Activated T-helper 2 cell treated with anti-CD3 and anti-CD28 coated beads, Interferon-gamma antibody, Interleukin-2, Interleukin-4, amounts not matched to agents 10 μg/mL and 5 μg/mL and 100 μg/mL, durations not matched to agents 14 hours and 24 hours and 36 hours (primary cell): ENCODE measurements at places on chromosomes 16 and 17.

DNA sequence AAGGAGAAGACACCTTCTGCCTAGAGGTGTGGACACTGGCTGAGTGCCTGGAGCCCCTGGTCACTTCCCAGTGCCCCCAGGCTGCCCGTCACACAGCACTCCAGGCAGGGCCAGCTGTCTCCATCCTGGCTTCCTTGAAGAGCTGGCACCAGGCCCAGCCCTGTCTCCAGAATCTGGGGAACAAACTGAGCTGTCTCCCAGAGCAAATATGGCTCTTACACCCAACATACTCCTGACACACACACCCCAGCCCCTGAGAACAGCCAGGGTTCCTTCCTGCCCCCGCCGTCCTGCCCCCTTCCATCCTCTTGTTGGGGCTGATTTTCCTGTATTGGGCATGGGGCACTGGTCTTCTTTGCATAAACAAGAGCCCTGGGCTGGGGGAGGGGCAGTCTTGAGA, 9.1 kb downstream of the NHERF1 start:
- H3K27ac ChIP-seq = peak overlapping the region; percentile 17
- peaks cover 55% of the 10 kb centered on the region for H3K4me1 ChIP-seq
- H3K36me3 ChIP-seq = peaks cover 16% of the 10 kb centered on the region
- H3K27me3 ChIP-seq = no peaks in the 10 kb centered on the region
- H3K4me3 ChIP-seq = no peak overlapping the region

DNA sequence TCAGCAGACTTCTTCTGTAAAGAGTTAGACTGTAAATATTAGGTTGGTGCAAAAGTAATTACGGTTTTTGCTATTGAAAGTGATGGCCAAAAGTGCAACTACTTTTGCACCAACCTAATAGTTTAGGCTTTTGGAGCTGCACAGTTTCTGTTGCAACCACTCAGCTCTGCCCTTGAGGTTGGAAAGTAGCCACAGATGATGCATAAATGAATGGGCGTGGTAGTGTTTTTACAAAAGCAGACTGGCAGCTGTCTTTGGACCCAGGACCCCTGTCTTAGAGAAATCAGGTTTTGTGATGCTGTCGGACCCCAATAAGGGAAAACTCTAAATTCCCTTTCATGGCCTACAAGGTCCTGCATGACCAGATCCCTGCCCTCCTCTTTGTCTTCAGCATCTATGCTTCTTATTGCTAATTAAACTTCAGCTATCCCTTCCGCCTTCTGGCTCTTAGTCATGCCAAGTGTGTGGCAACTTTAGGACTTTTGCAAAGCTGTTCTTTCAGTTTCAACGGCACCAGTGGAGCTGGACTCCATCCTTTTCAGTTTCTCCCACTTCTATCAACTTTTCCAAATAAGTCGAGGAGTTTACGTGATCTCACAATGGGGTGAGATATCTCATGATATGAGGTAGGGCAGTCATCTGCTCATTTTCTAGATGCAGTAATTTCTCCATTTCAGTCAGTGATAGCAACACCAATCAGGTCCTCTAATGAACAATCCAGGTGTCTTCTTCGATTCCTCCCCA, 232.3 kb downstream of the XYLT1 start:
- H3K36me3 ChIP-seq = peaks cover 23% of the 10 kb centered on the region
- H3K4me3 ChIP-seq = no peak overlapping the region
- H3K27ac ChIP-seq = peak overlapping the region; percentile 28

DNA sequence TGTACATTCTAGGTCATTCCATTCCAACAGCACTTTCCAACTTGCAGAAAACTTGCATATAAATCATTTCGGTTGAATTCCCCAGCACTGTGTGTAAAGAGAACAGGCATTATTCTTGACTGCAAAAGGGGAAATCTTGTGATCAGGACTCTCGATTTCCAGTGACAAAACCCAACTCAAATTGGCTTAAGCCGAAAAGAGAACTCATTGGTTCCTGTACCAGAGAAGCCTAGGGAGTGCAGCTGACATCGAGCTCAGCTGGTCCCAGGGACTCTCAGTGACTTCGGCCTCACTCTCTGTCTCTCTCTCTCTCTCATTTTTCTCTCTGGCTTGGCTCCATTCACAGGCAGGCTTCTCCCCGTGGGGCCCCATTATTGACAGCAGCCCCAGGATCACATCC, 30.7 kb downstream of the CD300LF start:
- peaks cover 39% of the 10 kb centered on the region for H3K27me3 ChIP-seq
- no peak overlapping the region for H3K4me3 ChIP-seq
- no peaks in the 10 kb centered on the region for H3K36me3 ChIP-seq
- peaks cover 7% of the 10 kb centered on the region for H3K4me1 ChIP-seq

- no peak overlapping the region for H3K27ac ChIP-seq
- no peaks in the 10 kb centered on the region for H3K27me3 ChIP-seq
- H3K36me3 ChIP-seq = no peaks in the 10 kb centered on the region
Measured at GRCh38 chr17:46876926-46877325, 25.5 kb downstream of the WNT9B start.

GRCh38 chr17:64281962-64282752, 19.1 kb upstream of the TEX2 start:
- no peaks in the 10 kb centered on the region for H3K36me3 ChIP-seq
- no peak overlapping the region for H3K4me3 ChIP-seq
- H3K4me1 ChIP-seq = peaks cover 4% of the 10 kb centered on the region
- H3K27me3 ChIP-seq = no peaks in the 10 kb centered on the region
